ENCODE measurements at places on chromosomes 12 and 14.

GRCh38 chr12:6110006-6110405 lies 14.5 kb downstream of the VWF start:
- DNase-seq, result no peak

- DNase-seq, result no peak
Measured at GRCh38 chr14:31090883-31091764, 64.9 kb upstream of the STRN3 start.

- DNase-seq, result no peak
Measured at GRCh38 chr14:36524874-36525745, 5.1 kb upstream of the NKX2-1 start.

DNA sequence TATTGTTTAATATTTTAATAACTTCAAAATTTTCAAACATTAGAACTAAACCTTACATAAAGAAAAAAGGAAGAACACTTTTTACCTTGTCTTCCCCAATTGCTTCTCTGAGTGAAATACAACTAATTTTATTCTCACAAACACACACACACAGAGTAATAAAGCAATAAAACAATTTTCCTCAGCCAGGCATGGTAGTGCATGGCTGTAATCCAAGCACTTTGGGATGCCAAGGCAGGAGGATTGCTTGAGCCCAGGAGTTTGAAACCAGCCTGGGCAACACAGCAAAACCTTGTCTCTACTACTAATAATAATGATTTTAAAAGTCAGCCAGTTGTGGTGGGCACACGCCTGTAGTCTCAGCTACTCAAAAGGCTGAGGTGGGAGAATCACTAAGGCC lies 13.1 kb downstream of the PPP1R12A start:
- DNase-seq, result no peak

DNA sequence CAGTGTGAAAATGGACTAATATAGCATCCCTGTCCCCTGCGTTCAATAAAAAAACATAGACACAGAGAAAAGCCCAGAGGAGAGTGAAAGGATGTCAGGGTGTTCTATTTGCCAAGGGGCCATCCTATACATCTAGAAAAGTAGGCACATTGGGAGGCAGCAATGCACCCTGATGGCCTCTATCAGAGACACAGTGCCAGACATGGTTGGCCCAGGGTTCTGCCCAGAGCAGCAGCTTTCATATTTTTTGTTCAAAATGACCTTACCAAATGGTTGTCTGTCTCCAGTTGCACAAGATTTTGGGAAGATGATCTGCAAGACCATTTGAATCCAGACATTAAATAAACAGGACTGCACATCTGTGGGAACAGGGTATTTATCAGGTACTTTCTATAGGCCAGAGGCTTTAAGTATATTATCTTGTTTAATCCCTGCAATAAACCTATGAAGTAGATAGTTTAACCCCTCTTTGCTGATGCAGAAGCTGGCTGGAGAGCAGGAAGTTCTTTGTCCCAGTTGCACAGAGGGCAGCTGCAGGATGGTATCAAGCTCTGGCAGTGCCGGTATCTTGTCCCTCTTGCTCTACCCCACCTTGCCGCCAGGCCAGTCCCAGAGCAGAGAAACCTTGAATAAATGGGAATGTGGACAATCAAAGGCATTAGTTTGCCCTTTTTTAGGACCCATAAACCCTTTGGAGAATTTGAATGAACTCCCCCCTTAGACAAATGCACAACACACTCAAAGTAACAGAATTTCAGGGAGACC lies 171.8 kb upstream of the PWP1 start:
- no peak for DNase-seq

GRCh38 chr12:67069451-67070306 lies 199.5 kb upstream of the CAND1 start:
- no peak for DNase-seq

DNA sequence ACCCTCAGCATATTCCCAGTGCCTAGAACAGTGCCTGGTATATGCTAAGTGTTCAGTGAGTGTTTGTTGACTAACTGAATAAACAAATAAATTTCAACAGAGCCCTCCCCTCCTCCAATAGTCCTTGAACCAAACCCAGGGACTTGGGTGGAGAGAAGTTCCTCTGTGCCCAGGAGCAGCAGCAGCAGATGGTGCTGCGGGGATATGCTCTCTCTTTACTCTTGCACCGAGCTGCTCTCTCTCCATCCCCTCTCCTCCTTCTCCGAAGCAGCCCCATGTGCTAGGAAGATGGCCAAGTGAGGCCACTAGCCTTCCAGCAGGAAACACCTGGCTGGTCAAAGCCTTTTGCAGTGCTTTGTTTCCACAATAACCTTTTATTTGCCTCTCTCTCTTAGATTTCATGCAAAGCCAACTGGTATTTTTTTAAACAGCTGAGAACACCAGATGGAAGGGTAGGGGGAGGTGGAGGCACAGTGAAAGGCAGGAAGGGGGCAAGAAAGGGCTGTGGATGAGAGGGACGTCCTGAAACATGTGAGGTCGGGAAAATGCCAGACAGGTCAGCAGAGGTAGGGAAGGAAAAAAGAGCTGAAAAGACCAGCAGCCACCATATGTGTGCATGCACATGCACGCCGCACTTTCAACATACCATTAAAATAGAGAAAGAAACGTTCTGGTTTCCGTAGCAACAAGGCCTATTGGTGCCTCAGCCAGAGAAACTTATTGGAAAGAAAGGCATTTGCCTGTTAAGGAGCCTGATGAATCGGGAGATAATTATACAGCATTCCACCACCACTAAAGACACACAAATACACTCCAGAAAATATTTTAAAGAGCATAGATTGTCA lies 78.9 kb downstream of the EMP1 start:
- no peak for DNase-seq

- no peak for DNase-seq
Measured at GRCh38 chr12:95351748-95352147, 122.2 kb upstream of the METAP2 start.

All from activated naive CD4-positive, alpha-beta T cell (primary cell).